ENCODE measurements at places on chromosomes 1 and 21. TPM values are rescaled to one million over a fixed set of nuclear protein-coding genes. Genes with fewer than 3 reads are reported as not detected.

DNA sequence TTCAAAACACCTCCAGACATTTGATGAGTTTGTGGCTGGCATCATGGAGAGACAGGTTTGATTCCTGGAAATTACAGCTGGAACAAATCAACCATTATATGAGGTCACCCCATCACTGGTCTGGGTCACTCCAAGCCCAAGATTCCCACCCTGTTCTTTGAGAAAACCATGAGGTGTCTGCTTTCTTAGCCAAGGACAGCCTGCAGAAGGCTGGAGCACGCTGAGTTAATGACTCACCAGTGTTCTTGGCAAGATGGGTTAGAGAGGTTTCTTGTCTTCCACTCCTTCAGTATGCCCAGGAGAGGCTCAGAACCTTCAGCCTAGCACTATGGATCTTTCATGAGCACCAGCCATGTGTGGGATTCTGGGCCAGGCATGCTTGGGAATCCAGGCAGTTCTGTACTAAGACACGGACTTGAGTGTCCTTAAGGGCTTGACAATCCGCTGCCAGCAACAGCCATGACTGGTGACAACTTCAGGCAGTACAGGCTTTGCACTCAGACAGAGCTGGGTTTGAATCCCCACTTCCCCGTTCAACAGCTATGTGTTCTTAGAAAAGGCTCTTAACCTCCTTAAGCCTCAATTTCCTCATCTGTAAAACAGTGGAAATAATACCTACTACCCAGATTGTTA, 43.9 kb downstream of the GRHL3 start:
- DNase-seq, result no peak

Gene TOR1AIP1
- 54.6 TPM for total RNA-seq

Gene EPHA10
- total RNA-seq, result not detected

Gene ANKRD34A
- total RNA-seq, result 9.3 TPM

Gene KIRREL1
- 0.16 TPM for total RNA-seq
